ENCODE measurements at places on chromosomes 2 and 18.

GRCh38 chr18:43420950-43421349, 143.7 kb upstream of the SYT4 start:
- no peak for DNase-seq

GRCh38 chr2:98504381-98505109, 59.9 kb downstream of the INPP4A start:
- no peak for DNase-seq

DNA sequence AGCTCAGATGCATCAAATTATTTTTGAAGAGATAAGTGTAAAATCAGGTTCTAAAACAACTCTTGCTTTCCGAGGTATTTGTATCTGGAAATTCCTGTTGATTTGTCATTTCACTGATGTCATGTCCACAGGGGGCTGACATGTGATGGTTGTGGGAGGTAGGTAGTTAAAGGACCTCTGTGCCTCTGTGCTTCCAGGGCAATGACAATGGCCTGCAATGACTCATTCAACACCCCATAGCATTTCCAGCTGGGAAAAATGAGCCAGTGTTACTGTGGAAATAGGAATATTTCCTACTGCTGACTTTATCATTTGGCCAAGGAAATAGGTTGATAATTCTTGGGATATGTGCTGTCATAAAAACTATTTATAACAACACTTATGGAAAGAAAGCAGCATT, 86.2 kb upstream of the CCDC195 start:
- peak; percentile 85 for DNase-seq

DNA sequence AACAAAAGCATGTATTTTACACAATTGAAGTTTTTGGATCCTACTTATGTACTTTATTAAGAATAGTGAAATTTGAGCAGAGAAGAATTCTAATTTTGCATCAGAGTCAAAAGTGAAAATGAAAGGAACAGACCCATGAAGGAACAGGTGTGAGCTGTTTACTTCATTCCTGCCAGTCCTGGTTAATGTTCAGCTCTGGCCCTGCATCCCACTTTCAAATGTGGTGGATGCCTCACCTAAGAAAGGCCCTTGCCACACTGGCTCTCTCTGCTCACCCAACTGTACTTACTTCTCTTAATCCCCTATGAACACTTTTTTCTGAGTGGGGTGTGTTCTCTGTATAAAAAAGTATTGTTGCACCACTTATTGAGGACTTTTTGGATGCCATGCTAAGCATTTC, 22.2 kb downstream of the FAM110C start:
- no peak for DNase-seq

DNA sequence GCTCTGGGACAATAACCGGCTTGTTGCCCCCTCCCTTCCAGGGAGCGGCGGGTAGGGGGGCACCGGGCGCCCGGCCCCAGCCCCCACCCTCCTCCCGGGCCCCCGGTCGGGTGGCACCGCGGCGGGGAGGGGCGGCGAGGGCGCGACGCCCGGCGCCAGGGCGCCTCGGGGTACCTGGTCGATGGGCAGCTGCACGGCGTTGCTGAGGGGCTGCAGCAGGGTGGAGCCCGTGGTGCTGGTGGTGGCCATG, 193 bp downstream of the MBOAT2 start:
- DNase-seq: no peak

DNA sequence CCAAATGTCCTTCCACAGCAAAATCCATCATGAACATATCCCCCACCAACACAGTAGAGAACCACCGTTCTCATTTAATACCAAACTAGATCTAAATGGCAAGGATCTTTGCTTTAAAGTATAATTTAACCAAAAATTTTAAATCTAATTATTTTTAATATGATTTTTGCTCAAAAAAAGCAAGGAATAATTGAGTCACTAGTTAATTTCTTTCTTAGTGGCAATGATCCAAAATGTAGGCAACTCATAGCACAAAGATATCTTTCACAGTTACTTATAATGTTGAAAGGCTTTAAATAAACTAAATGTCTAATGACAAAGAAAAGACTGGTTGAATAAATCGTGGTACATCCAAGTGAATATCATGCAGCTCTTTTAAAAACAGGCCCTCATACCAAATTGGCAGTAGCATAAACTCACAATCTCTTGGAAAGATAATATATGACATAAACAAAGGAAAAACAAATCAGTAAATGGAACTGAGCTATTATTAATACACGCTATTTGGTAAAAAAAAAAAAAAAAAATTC, 20.3 kb downstream of the PTPN2 start:
- DNase-seq: no peak

GRCh38 chr2:173942861-173943523, 22.2 kb downstream of the SP3 start:
- no peak for DNase-seq

- peak; percentile 96 for DNase-seq
These were observed 46.8 kb upstream of the BIN1 start for GRCh38 chr2:127153691-127154158.

GRCh38 chr18:22166069-22166950, 3.1 kb upstream of the GATA6 start:
- no peak for DNase-seq

DNA sequence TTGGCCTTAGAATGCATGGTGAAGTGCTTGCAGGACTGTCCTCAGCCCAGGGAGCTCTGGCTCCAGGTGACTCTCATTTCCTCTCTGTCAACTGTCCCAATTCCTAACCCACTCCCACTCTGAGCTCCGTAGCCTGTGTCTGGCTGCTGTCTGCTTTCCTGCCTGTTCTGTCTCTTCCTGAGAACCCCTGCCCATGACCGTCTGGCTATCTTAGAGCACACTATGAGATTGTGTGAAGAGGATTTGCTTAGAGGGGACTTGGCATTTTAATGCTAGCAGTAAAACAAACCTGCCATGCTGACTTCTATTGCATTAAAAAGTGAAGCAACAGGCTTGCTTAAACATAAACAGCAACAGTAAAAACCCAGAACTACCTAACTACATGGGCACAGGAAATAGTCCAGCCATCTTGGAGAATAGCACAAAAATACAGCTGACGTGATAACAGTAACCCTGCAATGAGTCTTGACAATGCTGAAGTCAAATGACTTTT, 234.7 kb downstream of the PRKCE start:
- DNase-seq: no peak

DNA sequence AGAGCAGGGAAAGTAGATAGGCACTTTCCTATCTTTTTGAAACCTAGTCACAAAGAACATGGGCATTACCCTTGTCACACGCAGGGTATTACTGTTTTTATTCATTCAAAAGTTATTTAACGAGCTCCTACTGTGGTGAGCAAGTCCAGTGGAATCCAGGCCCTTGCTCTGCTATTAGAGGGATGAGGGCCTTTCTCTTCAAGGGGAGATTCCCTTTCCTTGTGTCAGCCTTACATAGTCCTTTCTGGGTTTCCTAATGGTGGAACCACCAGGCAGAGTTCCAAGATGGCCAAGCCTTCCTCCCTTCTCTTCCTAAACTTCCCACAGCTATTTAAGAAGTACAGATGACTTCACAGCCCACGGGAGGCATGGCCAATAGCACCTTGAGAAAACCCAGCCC, 64.6 kb downstream of the SPTBN1 start:
- peak; percentile 93 for DNase-seq

- DNase-seq: no peak
These were observed 43.4 kb upstream of the ANKRD62 start for GRCh38 chr18:12049978-12050811.
